Endothelial cell of umbilical vein (primary cell): ENCODE measurements at places on chromosomes 3 and 15. TPM values are rescaled to one million over a fixed set of nuclear protein-coding genes. Genes with fewer than 3 reads are reported as not detected.

DNA sequence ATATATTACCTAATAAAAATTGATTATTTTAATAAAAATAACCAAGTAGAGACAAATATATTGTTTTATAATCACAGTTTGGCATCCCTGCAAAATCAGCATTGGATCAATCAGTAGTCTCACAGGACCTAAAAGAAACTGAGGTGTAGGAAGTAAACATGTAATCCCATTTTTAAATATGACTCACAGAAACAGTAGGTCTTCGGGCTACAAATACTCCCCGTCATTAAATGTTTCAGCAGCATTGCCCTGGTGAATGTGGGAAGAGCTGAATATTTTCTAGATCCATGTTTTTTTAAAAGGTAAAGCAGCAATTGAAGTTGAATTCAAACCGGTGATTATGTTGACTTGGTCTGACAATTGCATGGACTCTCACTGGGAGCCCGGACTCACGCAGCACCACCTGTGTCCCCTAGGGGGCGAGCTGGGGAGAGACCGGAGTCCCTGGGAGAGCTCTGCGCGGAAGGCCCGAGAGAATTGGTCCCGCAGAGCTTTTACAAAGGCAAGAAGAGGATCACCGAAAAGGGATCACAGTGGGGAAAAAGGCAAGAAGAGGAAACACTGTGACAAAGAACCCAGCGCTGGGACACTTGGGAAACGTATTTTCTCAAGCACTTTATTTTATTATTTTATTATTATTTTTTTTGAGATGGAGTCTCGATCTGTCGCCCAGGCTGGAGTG is 17.2 kb upstream of the USP3 start:
- peak; percentile 79 for DNase-seq

ABHD10 gene
- 26.2 and 37.0 TPM in 2 replicates for total RNA-seq

DNA sequence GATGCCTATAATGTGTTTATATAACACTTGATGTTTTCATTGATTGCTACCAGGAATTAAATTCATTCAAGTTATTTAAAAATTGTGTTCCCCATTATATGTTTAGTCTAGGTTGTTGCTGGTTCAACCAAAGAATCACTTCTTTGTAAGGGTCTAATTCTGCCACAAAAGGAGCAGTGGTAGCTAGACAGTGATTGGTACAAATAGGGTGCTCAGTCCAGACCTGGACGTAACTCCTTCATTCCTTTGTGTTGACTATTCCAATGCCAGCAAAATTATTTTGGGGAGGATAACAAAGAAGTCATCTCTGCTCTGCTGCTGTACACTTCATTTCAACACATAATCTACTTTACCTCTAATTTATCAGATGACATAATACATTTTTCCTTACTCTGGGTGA is 1.2 kb downstream of the CHMP2B start:
- no peak for DNase-seq

- peak; percentile 49 for DNase-seq
Measured at GRCh38 chr3:71127844-71128243, 455.7 kb downstream of the FOXP1 start.

LMAN1L gene
- total RNA-seq = not detected in 2 replicates

DNA sequence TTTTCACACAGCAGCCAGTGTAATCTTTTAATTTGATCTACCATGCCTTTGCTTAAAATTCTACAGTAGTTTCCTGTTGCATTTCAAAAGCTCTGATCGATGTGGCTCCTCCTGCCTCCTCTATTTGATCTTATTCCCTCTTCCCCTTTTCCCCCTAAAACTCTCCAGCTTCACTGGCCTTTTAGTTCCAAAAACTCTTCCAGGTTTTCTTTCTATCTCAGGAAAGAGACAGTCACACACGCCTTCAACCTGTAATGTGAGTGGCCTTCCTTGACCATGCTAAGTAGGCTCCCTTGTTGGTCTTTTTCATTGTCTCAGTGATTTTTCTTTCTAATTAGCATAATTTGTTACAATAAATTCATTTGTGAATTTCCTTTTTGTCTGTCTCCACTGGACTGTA is 985 bp downstream of the TEX9 start:
- no peak for DNase-seq

EIF4E3 gene
- 4.9 and 7.6 TPM in 2 replicates for total RNA-seq

DNA sequence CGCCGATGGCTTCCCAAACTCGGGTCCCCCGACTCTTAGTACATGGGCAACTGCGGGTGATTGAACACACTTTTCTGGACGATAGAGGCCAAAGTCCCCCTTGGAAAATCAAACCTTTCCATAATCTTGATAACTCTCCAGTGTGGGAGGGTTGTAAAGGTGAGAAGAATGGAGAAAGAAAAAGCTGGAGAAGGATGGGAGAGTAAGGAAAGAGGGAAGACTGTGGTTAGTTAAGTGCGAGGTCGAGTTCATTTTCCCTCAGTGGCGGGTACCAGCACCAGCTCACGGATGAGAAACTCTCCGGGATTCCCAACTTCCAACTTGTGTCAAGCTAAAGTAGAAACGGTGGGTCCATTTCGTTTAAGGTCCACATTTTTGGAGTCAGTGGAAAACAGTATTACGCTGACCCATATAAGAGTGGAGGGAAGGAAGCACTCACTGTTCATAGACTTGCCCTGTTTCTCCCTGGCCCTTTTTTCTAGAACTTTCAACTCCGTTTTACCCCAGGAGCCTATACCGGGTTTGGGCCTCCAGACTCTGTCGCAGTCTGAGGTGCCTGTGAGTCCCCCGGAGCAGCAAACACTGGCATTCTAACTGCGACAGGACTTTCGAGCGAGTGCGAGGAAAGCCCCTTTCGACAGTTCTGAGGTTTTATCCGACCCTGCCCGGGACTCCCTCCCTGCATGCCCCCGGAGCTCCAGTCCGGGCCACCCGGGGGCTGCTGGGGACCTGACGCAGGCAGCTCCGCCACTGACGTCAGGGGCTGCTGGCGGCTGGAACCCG is 14.8 kb downstream of the ZIC1 start:
- no peak for DNase-seq

DNA sequence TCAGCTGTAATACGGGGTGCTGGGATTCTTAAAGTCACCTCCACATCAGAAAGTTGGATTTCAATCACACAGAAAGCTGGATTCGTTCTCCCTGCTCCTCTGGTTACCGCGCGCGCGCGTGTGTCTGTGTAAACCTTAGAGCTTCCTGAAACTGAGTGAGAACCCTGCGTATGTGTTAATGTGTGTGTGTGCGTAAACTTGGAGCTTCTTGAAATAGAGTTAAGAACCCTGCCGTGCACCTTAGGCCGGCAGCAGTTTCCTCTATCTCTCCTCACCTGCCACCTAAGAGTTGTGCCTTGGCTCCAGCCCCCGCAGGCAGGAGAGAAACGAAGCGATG is 531 bp downstream of the LZTFL1 start:
- DNase-seq = peak; percentile 41

GRCh38 chr3:40845447-40845846 is 320.7 kb downstream of the ZNF621 start:
- DNase-seq = no peak

DNA sequence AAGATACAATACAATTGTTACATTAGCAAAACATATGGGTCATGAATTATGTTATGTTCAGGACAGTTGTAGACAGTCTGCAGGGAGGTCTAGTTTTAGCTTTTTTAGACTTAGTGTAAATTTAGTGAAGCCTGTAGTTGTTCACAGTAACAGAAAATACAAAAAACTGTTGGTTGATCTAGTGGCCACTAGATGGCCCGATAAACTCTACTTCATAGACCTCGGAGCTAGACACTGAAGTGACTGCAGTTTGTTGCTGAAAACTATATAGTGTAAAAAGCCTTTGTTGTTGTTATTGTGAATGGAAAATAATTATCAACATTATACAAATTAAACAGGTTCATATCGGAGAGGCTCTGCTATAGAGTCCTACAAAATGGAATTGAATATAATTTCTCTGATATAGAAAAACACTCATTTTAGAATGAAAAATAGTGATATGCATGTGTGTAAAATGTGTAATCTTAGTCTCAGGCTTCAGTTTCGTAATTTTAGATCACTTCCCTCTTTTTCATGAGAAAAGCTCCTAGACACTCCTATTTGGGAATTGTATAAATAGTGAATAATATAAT is 18.3 kb downstream of the MAGEL2 start:
- DNase-seq = no peak

LRRC15 gene
- total RNA-seq = not detected in 2 replicates

GP9 gene
- total RNA-seq = not detected in 2 replicates

RASL12 gene
- total RNA-seq = not detected in 2 replicates

DNA sequence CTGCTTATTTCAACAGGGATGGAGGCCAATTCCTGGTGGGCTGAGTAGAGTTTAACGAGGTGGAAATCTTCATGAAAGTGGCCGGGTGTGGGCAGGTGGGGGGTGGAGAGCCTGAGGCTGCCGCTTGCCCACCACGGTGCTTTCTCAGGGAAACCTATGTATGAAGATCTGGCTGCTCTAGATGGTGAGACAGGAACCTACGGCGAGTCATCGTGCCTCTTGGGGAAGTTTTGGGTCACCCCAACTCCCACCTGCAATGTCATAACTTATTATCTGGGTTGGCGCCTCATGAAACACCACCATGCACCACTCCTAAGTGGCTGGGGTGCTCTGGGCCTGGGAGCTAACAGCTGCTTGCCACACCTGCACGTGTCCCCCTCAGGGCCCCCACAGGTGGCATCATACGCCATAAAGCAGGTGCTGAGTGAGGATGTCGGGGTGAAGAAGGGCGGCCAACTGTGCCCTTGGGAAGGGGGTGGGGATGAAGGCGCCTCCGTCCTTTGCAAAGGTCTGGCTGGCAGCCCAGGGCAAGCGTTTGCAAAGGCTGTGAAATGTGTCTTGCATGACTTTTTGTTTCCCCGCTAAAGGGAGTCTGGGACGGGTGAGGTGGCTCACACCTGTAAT is 27.9 kb upstream of the SNRPA1 start:
- no peak for DNase-seq

NPAP1 gene
- total RNA-seq = not detected in 2 replicates

DNA sequence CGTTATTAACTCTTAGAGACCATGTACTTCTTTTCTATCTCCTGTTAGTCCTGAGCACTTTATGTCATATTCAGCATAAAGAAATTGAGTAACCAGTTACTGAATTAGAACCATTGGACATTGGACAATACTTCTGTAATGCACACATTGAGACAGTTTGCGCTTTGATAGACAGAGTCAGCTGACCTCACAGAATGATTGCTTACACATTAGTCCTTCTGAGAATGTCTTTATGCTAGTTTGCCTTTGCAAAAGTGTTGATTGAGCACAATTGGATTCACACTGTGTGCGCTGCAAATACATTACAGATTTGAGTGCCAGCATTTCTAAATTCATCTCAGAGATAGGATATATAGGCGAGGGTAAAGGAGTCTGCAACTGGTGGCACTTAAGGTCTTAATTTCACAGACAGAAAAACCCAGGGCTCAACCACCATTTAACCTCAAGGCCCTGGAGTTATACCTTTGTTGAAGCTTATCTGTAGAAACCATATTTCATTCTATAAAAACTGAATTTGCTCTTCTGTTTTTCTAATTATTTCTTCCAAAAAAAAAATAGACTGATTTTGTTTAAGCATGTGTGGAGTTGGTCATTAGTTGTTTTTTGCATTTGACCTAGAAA is 3.8 kb downstream of the SERPINI1 start:
- DNase-seq = no peak

DNA sequence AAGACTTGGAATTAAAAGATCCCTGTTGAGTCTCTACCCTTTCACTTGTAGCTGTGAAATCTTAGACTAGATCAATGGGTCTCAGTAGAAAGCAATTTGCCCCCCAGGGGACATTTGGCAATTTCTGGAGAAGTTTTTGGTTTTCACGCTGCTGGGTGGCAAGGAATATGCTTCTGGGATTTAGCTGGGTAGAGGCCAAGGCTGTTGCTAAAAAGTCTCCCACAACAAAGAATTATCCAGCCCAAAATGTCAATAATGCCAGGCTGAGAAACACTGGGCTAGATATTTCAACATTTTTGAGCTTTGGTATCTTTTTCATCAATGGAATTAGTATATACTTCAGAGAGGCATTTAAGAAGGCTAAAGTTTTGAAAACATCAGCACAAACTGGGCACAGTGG is 8.7 kb downstream of the CAPN7 start:
- DNase-seq = no peak

DNA sequence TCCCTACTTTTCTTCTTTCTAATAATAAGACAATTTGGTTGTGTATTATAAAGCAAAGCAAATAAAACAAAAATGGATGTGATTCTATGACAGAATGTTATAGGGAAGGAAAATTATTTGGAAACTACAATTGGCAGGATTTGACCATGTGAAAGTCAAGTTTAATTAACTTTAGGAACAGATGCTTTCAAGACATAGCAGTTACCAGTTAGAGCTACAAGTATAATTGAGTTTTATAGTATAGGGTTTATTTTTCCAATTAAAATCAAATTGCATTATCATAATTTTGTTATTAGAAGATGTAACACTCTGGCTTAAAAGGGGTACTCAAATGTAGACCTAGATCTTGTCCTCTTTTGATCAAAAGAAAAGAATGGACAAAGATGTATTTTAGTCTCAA is 110.9 kb downstream of the ROBO2 start:
- DNase-seq = no peak

DNA sequence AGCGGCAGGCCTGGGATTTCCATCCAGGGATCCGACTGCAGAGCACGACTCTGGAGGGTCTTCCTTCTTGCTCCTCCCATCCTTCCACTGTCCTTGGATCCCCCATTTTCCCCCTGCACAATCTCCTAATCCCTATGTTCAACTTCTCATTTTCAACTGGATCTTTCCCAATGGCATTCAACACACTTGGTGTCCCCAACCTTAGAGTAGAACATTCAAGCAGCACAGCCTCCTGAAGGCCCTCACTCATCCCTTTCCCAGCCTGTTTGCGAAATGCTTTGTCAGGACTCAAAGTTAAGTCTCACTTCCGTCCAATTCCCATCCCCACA is 32.3 kb downstream of the RPN1 start:
- no peak for DNase-seq

DNA sequence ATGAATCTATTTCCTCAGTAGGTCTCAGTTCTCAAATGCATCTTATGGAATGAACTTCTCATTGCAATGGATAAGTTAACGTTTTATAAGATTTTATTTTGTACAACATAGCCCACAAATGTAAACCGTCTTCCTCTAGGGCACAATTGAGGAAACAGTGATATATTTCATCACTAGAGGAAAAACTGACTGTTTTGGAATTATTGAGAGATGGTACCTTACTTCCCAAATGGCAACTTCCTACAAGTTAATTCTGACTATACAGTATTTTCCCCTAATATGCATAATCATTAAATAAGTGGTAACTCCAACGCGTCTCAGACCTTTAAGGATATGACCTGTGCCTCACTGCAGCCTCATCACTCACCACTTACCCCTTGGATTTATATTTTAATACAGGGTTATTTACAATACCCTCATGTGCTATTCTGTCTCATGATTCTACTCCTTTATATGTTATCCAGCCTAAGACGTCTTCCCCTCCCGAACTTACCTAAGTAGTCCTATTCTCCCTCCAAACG is 13.3 kb downstream of the GABPB1 start:
- no peak for DNase-seq

MESP2 gene
- total RNA-seq = 0.42 TPM in 1 of 2 replicates, not detected in the other

DNA sequence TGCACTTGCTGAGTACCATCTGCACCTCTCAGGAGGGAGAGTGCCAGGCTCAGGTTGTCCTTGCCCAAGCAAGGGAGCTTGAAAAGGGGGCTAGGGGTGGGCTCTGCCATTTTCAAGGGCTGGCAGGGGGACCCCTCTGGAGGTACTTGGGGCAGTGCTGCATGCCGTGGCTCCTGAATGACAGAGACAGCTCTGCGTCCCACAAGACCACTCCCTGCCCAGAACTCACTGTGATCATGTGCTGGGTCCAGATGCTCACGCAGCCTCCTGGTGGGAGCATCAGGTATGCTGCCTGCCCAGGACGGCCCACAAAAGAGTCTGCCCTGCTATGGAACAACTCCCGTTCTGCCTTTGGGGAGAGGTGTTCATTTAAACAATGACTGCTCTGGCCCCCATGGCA is 165.2 kb downstream of the GOLGA6L4 start:
- no peak for DNase-seq
